ENCODE measurements at places on chromosomes 3 and 15.

DNA sequence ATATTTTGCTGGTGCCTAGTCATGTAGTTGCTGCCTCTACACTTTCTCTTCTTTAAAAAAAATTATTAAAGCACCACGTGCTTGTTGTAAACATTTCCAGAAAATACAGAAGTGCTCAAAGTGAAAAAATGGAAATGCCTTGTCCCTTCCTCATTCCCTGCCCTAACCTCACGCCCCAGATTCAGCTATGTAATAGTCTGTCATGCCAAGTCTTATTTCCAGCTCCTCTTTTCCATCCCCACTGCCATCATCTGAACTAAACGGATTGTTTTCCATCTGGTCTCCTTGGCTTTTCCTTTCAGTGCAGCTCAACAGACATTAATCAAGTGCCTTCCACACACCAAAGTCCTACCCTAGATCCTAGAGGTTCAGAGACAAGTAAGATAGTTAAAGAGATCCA, 15.5 kb downstream of the ZNF774 start:
- DNase-seq = no peak

DNA sequence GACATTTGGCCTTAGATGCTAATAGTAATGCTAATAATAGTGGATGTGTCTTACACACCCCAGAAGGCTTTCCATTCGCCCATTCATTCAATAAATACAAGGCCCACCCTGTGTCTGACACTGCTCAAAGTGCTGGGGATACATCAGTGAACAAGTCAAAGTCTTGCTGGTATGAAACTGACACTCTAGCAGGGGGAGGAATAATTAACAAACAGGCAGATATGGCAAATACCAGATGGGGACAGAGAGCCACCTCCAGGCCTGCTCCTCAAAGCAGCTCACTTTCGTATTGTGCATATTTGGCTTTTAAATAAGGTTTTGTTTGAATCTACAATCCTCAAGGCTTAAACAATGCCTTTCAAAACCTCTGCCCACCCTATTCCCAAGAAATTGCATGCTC, 28.3 kb upstream of the LYZL4 start:
- no peak for DNase-seq

DNA sequence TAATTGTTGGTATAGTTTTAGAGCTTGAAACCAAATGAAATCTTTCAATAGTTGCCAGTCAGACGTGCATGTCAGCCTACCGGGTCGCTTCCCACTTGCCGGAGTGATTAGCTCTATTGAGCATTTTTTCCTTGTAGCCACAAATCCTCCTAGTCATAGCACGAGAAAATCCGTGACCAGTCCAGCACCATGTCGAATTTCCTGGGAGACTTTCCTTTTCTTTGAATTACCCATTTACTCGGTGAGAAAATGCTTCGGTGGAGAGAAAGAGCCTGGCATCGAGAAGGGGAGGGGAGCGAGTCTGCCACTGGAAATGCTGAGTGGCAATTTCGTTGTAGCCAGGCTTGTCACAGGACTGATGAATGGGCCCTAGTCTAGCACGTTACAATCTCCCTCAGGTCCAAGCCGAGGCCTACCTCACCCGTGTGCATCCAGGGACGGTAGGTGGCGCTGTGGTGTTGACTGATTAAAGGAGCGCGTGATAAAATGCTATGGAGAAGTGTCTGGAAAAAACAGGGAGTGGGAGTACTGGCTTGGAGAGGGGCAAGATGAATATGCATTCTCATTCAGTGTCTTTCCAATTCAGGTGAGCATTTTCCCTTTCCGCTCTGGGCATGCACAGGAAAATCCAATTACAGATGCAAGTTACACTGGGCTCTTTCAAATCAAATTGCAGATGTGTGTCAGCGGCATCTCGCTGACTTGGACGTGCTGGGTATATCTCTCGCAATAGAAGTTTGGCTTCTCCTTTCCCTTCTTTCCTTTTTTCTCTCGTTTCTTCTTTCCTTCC, 238.8 kb downstream of the EDEM1 start:
- peak; percentile 78 for DNase-seq

GRCh38 chr15:46409841-46410301, 775.0 kb downstream of the SQOR start:
- DNase-seq = no peak

- no peak for DNase-seq
Measured at GRCh38 chr15:31439328-31439727, 112.7 kb downstream of the KLF13 start.

GRCh38 chr3:27642796-27643195, 79.3 kb downstream of the EOMES start:
- no peak for DNase-seq

DNA sequence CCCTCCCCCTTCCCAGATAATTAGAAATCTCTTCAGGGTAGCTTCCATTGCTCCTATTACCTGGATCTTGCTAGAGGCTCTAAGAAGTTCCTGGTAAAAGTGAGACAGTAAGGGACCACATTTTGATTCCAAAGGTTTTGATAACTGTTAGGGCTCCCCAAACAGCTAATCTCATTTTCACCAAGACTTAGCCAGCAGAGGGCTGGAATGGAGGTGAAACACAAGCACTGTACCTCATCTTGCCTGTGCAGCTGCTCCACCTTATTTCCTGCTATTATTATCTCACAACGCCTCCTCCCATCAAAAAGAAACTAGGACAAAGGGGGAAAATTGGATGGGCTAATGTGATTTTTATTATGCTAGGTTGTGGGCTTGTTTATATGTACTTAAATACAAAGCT, 7.3 kb downstream of the SETD5 start:
- no peak for DNase-seq

DNA sequence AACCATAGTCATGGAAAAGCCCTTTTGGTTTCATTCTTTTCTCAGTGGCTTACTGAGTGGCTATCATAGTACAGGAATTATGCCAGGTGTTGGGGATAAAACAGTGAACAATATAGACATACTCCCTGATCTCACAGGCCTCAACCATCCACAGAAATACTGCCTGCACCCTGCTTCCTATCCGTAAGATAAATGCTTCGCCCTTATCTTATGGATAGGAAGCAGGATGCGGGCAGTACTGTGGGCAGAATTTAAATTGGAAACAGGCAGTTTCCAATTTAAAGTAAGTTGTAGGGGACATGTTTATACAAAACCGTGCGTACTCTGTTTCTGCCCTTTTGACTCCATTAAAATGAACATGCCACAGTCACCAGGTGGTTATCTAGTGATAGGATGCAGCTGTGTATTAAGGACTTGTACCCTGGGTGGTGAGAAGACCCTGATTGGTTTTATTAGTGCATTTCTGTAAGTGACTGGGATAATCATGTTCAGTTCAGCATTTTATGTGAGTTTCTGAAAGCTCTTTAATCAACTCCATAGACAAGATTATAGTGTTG, 141.8 kb upstream of the BHLHE40 start:
- DNase-seq = no peak

DNA sequence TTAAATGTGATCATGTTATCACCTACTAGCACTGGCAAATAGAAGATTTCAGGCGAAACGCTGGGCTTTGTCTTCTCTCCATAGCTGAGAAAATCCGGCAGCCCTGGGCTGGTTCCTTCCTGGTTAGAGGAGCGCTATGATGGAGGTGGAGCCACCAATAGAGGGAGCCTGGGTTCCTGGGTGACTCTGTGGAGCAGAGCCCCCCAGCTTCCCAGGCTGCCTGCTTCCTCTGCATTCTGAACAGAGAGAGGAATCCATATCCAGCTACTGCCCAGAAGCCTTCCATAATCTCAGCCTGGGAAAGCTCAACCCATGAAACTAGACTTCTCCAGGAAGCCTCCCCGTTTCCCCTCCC, 32.6 kb upstream of the IQSEC1 start:
- DNase-seq = no peak

DNA sequence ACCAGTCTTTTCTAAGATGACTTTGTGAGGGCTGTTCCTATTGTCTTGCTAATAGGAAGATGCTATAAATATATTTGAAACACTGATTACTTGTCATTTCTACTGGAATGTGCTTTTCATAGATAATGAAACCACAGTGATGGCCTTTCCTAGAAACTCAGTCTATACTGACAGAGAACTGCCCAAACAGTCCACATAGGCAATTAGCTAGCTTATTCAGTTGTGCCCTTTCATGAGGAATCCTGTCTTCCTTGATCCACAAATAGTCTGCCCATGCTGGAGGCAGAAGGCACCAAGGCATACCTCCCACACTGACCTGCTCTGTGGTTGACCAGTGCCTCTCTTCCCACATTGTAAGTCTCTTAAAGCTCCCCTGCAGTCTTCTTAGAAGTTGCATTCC, 135.9 kb downstream of the CMSS1 start:
- DNase-seq = no peak

- DNase-seq = no peak
Measured at GRCh38 chr3:189902230-189903186, 218.2 kb downstream of the P3H2 start.

- no peak for DNase-seq
Measured at GRCh38 chr3:37149257-37149656, 25.1 kb downstream of the LRRFIP2 start.

DNA sequence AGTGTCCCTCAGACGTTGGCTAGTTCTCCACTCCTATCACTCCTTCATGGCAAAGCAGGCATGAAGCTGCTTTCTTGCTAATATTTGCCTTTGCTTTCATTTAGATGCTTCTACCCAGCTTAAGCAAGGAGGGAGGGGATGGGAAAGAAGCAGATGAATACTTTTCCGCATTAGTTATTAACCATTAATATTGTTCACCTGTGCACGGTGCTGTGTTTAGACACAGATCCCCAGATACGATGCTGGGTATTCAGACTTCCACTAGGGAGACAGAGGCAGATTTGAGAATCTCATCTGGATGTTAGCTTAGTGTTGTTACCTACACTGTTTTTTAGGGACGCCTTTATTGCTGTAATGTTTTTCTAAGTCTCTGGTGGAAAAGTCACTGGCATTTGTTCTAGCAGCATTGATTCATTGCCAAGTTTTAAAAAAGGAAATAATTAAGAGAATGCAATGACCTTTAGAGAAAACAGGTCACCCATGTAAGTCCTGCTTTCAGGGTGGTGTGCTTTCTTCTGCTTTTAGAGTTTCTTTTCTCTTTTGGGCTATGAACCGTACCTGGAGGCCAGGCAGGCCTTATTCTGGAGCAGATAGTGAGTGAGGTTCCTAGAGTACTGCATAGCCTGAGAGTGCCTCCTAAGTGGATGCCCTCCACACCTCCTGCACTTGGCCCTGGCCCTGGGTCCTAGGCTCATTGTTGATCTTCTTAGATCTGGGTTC, 55.5 kb downstream of the MYZAP start:
- no peak for DNase-seq
